ENCODE measurements at places on chromosomes 2 and 18. TPM values are rescaled to one million over a fixed set of nuclear protein-coding genes. Genes with fewer than 3 reads are reported as not detected.

KIF5C gene
- polyA plus RNA-seq = 0.06 TPM

FOXD4L1 gene
- polyA plus RNA-seq = 0.10 TPM

ABCG8 gene
- not detected for polyA plus RNA-seq

SULT1C4 gene
- polyA plus RNA-seq = not detected

ERICH2 gene
- polyA plus RNA-seq = 0.20 TPM

IL1F10 gene
- 0.09 TPM for polyA plus RNA-seq

ANKRD30BL gene
- polyA plus RNA-seq = not detected

TTC21B gene
- 3.4 TPM for polyA plus RNA-seq

ALLC gene
- not detected for polyA plus RNA-seq

LHCGR gene
- polyA plus RNA-seq = not detected

C1QL2 gene
- polyA plus RNA-seq = not detected

PLCD4 gene
- polyA plus RNA-seq = 2.8 TPM

FOXI3 gene
- polyA plus RNA-seq = 0.78 TPM

UNC80 gene
- not detected for polyA plus RNA-seq

STEAP3 gene
- 42.2 TPM for polyA plus RNA-seq

Data from mammary epithelial cell (primary cell).